Sigmoid colon (tissue), 7 donors: ENCODE measurements at places on chromosomes 7 and 10.

- no peak for DNase-seq
These were observed 101.5 kb upstream of the TAS2R16 start for GRCh38 chr7:123096976-123097375.

DNA sequence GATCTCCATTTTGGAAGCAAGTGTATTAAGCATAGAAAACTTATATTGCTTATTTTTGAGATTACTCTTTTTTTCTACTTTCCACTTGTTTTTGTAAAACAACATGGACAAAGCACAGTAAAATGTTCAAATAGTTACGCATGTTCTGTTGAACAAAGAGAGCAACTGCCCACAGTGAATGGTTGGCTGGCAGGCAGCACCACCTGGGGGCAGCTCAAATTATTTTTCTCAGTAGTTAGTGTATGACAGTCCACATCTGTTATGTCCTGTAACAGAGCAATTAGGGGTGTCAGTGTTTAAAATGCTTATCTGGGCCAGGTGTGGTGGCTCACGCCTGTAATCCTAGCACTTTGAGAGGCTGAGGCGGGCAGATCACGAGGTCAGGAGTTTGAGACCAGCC is 46.1 kb upstream of the CACUL1 start:
- no peak for DNase-seq

DNA sequence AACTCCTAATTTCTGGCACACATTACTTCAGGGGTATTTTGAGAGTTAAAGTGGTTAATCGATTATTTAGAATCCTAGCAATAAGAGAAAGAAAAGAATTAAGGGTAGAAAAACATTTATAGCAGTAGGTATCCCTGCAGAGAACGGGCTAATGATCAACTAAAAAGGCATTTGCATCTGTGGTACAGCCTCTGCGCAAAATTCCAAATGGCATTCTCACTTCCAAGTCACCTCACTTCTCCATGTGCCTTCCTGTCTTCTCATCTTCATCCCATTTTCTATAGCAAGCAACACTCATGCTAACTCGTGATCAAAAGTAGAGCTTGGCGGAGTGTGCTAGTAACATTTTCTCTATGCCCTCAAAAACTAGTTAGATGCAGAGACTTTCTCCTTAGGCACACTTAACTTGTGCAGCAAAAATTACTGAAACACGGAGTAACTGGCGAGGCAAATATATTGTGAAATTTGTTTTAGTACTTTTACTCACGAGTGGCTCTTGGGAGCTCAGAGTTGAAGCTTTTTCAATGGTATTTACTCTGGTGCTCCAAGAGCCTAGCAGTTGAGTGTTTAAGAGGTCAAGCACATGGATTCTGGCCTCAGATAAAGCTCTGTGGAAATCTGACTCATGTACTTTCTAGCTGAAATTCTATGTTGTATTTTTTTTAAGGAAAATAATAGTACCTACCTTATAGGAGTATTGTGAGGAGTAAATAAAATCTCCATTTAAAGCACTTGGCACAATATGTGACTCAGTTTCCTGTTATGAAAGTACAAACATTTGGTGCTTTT is 65.1 kb downstream of the MET start:
- DNase-seq: no peak

GRCh38 chr10:29479081-29479925 is 155.5 kb downstream of the SVIL start:
- no peak for DNase-seq

- peak; percentile 50 for DNase-seq
These were observed 20.7 kb downstream of the LAMB1 start for GRCh38 chr7:107982042-107982840.

DNA sequence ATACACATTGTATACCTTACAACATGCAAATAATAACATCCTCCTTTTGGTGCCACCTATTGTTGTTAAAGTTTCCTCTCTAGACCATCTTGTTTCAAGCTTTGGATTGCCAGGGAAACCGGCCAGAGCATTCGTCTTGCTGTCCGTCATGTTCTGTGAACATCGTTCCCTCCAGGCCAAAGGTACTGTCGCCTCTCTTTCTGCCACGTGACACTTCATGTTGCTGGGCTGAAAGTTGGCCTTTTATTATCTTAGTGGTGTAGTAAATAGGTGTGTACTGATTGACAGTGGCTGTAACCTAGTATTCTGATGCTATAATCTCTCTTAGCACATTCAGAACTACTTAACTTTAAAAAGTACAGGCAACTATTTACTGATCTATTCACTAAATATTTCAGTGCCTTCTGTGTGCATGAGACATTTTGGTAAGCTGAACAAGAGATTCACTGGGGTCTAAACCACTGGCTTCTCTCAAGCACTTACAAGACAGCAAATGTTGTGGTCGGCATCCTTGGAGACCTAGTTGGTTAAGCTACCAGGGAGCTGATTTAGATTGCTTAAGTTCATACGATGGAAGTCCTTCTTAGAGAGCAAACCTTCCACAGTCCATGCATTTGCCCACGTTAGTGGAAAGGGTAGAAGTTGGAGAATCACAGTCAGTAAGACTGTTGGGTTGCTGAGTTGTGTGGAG is 52.4 kb downstream of the SHH start:
- DNase-seq: no peak

- no peak for DNase-seq
These were observed 24.0 kb downstream of the IL2RA start for GRCh38 chr10:6038071-6038631.

DNA sequence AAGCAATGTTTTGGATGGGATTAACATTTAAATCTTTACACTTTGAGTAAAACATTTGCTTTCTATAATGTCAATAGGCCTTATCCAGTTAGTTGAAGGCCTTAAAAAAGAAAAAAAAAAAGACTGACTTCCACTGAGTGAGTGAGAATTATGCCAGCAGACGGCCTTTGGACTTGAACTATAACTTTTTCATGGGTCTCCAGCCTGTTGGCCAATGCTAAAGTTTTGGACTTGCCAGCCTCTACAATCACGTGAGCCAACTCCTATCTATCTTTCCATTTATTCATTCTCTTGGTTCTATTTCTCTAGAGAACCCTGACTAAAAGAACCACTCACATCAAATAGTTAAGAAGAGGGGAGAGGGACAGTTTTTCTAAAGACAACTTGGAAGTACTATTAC is 2.8 kb upstream of the FAS start:
- DNase-seq: no peak

DNA sequence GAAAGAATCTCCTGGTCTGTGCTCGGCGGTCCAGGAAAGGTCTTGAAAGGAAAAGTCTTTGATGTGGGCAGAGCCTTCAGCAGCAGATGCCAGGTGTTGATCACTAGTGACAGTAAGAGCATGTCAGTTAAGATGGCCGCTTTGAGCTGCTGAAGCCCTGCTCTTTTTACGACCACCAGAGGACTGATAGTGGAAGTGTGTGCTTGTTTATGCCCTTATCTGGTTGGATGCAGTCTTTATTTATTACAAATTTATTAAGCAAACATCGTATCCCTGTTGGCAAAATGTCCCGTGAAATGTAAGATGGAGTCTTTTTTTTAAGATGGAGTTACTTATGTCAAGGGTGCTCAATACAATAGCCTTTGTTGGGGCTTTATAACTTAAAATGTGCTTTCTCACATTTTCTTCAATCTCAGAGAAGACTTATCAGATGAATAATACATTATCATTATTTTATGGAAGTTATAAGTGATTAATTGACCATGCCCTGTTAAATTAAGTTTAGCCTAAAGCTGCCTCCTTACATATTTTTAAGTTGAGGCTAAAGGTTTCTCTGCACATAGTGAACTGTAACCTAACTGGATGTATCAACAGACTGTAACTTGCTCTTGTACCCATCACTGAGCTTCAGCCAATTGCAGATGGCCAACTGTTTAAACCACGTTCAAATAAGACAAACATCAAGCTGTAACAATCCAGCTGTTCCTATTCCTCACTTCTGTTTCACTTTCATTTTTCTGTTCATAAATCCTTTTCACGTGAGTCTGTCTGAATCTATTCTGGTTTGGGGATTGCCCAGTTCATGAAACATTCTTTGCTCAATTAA is 97.4 kb upstream of the PIK3CG start:
- DNase-seq: no peak

- no peak for DNase-seq
These were observed 78.6 kb upstream of the ADRB1 start for GRCh38 chr10:113965077-113965476.

DNA sequence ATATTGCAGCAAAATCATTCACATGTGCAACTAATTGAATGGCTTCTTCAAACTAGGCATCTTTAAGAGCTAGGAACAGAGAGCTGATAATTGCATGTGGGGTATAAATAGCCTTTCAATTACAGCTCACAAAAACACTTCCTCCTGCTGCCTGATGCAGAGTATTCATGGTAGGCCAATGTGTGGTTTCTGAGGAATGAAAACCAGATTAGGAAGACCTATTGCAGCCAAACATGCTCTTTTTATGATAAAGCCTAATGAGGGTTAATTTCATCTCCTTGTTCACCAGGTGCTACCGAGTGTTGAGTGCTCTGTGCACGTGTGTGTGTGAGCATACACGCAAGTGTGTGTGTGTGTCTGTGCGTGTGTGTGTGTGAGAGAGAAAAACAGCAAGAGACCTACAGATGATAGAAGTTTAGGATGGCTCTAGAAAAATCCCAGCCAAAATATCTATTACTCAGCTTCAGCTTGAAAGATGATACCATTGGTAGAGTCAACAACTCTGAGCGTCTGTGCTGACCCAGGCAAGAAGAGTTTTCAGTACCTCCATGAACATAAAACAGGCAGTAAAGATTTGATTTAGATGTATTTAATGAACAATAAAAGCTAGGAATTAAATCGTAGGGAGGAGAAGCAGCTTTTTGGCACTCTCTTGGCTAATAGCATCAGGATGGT is 448.5 kb upstream of the ANKRD30A start:
- no peak for DNase-seq

DNA sequence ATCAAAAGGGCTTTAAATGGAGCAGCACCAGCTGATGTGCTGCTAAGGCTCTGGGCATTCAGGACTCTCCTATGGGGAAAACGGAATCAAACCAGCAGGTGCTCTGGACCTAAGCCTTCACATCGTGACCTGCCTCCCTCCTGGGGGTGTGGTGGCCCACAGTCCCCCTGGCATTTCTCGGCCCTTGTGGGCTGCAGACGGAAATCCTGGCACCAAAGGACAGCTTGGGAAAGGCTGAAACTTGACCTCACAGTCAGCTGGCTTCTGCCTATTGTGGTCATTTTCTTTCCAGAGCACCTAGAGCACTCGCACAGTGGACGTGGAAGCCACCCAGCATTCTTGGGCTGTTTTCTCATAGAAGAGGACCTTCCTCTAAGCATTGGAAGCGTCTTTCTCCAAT is 74.8 kb downstream of the TPST1 start:
- DNase-seq: no peak

DNA sequence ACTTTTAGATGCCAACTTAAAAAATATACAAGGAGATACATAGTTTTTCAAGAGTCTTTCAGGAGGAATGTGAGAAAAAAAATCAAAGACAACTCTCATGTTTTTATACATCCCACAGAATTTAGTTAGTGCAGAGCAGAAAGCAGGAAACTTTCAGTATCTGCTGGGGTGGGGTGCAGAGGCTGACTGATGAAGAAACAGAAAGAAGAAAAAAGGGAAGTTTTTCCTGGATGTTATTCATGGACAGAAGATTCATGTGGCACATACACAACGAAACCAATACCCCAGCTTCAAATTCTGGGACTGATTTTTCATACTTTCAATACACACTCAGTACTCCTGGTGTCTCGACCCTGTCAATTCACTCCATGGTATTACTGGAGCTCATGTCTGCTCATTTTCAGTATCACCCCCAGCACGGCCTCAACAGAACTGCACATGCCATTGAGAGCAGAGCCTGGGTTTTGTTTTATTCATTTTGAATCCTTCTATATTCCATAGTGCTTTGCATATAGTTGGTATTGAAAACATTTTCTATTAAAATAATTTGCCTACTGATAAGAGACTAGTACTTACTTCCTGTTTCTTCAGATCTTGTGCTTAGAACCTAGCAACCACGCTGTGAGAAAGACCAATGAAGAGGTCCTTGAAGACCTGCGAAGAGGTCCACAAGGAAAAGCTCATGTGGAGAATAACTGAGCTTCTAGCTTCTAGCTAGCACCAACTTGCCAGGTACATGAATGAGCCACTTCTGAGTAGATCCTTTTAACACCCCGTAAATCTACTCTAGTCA is 49.0 kb downstream of the NDUFB2 start:
- no peak for DNase-seq

GRCh38 chr7:123184271-123184670 is 15.5 kb downstream of the SLC13A1 start:
- no peak for DNase-seq

GRCh38 chr7:2004841-2005725 is 227.7 kb downstream of the MAD1L1 start:
- DNase-seq: peak; percentile 45

DNA sequence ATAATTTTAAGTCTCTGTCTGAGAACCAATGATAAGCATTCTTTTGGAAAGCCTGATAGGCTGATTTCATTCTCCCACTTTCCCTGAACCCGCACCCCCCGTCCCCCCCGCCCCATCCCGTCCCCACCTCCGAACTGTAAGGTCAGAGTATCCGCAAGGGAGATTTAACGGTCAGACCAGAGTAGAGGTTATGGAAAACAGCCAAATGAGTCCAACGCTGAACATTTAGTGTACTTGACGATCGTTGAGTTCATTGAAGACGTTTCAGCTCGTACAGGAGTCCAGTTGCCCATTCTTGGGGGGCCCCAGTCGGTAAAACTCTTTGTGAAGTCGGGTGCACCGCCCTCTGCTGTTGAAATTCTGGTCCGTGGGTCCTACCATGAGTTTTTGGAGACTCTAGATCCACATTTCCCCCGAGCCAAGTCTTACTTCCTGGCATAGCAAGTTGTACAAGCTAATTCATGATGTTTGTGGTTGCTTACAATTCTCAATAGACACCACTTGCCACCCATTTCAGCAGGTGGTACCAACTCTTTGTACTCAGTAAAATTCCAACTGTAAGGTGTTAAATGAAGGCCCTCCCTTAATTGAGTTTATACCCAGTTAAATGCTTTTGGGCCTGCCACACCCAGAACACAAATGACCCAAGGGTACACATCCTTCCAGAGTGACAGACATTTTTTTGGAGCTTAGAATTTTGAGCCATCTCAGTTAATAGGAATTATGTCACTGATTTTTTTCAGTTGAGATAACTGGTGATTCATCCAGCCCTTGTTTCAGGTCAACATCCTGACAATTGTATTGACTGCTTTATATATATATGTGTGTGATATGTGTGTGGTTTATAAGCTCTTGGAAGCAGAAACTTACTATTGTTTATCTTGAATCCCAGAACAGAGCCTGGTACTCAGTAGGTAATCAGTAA is 1.2 kb downstream of the MARCHF5 start:
- DNase-seq: peak; percentile 75

DNA sequence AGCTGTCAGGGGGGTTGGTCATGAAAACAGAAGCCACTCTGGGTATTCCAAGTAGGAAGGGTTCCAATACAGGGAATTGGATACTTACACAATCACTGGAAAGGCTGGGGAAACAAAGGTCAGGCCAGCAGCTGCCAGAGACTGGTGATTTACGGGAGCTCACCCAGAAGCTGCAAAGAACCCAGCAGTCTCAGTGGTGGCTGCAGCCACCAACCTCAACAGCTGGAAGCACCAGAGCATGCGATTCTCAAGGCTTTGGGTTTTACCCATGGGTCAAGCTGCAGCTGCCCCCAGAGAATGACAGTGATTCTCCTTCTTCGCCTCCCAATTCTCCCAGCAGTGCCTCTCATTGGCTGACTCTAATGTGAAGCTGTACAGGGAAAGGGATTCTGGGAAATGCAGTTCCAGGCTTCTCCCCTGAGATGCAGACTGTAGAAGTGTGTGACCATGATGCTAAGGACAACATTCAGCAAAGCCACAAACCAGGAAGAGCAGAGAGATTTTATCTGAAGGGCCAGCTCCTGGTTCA is 107.2 kb upstream of the TCF7L2 start:
- no peak for DNase-seq
